ENCODE measurements at places on chromosomes 7 and 10.

GRCh38 chr7:154744256-154744860, 258.6 kb downstream of the PAXIP1 start:
- peak; percentile 96 for DNase-seq

GRCh38 chr7:52838981-52839411, 196.4 kb upstream of the POM121L12 start:
- no peak for DNase-seq

GRCh38 chr7:70439651-70440050, 692.3 kb upstream of the GALNT17 start:
- DNase-seq, result no peak

DNA sequence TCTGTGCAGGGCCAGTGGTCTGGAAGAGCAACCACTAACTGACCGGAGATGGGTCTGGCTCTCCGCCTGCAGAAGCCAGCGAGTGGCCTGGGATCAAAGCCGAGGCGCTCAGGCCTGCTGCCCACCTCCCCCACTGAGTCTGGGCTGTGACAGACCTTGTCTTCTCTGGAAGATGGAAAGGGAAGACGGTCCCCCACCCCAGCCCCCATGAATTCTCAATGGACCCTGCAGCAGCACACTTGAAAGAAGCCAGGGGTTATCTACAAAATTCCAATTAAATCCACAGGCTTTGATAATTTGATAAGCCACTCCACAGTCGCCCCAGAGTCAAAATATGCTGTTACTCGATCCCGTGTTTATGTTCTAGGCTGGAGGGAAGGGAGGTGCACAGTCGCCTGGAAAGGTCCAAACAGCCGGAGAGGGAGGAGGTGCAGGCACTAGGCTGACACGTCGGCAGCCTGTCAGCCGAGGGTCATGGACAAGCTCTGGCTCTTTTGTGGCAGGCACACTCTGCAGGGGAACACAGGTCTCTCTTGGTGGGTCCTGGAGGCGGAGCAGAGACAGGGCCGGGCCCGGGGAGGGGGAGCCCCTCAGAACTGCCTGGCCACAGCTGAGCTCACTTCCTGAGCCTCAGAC, 134.9 kb downstream of the SH3PXD2A start:
- DNase-seq, result no peak

GRCh38 chr7:101085162-101085964, at the start of gene TRIM56:
Gene TRIM56 (plus strand): TSS chr7:101085481. CDS start chr7:101087313, 1,832 bp downstream.
- DNase-seq, result peak; percentile 91

GRCh38 chr7:103773726-103774125, 215.7 kb downstream of the RELN start:
- no peak for DNase-seq

GRCh38 chr10:3312403-3312940, 139.9 kb upstream of the PITRM1 start:
- no peak for DNase-seq

GRCh38 chr7:158933468-158934139, 77.2 kb downstream of the DYNC2I1 start:
- no peak for DNase-seq

DNA sequence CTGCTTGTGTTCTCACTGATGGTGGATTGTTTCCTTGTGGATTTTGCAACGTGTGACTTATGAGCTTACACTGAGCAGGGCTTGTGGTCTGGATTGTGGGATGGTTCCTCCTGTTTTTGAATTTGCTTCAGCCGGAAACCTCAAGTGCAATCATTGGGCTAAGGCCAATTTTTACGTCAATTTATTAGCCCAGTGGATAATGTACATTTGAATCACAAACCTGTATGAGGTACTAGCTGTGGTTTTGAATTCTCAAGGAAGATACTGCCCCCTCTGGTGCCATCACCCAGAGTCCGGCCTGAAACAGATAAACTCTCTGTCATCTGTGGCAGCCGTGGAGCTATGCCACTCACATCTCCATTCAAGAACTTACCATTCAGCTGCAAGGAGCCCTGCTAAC, 7.3 kb upstream of the ZNF777 start:
- no peak for DNase-seq

DNA sequence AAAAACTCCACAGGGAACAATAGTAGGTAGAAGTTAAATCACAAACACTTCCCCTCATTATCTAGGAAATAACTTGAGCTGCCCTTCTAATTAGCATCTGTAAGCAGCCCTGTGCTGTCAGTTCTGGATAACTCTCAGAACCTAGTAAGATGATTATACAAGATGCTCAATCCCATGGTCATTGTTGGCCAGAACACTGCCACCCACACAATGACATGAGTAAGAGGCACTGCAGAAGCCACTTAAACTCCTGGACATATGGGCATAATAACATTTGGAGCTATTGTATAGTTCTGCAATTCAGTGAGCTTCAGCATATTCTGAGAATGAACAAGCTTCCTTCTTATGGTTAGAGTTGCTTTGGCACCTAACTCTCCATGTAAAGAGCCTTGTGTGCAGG, 153.8 kb downstream of the PLPP4 start:
- DNase-seq, result no peak

GRCh38 chr10:128875030-128875744, 591.9 kb upstream of the MGMT start:
- peak; percentile 6 for DNase-seq

DNA sequence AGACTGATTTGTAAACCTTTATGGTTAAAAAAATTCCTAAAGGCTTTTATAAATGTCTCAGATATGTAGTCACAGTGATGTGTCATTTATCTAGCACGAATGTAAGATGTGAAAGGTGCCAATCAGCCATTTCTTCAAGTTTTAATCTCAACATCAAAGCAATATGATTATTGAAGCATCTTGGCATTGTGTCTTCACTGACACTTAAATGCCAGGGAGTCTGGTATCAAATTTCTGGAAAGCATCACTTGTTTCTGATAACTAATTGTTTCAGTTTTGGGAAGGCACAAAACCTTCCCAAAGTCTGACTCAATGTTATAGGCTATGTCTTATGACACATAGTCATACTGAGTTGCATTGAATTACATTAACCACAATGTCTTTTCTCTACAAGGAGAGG, 492.0 kb upstream of the CNTNAP2 start:
- no peak for DNase-seq

GRCh38 chr7:22295402-22296264, 61.3 kb downstream of the RAPGEF5 start:
- DNase-seq, result no peak

- DNase-seq, result peak; percentile 26
These were observed 2.4 kb upstream of the GRID1 start for GRCh38 chr10:86368987-86369386.

DNA sequence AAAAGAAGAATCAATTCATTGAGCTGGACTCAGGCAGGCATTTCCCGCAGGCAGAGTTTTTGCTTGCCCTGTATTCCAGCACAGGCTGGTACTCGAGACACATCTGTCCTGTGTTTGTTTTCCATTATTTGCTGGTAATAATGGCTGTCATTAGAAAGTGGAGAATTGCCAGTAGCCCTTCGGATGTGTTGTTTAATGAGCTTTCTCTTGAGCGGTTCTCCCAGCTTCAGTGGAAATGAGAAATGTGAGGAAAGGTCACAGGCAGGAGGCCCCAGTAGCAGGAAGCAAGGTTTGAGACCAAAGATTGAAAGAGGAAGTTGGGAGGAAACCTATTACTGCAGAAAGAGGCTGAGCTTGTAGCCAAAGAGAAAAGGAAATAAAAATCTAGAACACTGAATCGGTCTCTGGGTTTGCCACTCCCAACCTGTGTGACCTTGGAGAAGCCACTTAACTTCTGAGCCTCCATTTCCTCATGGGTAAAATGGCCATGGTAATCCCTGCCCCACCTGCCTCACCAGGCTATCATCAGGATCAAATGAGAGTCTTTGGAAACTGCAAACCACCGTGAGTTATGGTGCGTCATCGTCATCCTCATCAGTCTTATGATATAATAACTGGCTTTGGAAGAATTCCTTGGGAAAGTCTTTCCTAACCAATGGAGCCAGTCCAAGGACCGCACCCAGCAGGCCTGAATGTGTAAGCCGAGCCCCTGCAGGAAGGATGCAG, 67.7 kb downstream of the TACR2 start:
- no peak for DNase-seq

DNA sequence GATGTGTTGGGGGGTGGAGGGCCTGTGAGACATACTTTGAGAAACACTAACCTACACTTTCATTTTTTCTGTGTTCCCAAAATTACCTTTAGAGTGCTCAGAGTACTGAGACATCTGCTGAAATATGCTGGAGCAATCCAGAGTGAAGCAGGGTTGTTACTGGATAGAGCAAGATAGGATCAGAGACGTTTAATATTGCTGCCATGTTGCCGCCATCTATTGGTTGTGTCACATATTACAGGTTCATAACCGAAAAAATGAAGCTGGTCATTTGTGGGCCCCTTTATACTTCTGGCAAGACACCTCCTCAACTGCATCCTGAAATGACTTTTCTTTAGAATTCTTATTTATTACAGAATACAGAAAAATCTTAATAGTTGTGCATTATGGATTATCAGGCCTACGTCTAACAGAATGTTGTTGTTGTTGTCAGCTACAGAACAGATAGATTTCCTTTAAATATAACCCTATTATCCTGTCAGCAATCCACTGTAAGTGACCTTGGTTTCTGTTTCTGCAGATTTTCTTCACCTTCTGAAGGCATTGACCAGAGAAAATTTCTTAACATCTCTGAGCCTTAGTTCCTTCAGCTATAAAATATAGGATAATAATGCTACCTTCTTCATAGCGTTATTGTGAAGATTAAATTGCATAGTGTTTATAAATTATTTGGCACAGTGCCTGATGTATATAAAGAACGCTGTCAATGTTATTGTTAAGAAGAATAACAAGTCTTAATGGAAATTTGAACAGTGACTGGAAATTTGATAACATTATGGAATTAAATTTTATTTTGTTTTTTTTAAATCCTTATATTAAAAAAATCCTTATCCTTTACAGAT, 16.2 kb upstream of the DLD start:
- DNase-seq, result peak; percentile 65

- peak; percentile 56 for DNase-seq
These were observed 477.7 kb downstream of the TNS3 start for GRCh38 chr7:47104206-47104549.

- DNase-seq, result no peak
These were observed 15.3 kb downstream of the ABLIM1 start for GRCh38 chr10:114642729-114643128.

DNA sequence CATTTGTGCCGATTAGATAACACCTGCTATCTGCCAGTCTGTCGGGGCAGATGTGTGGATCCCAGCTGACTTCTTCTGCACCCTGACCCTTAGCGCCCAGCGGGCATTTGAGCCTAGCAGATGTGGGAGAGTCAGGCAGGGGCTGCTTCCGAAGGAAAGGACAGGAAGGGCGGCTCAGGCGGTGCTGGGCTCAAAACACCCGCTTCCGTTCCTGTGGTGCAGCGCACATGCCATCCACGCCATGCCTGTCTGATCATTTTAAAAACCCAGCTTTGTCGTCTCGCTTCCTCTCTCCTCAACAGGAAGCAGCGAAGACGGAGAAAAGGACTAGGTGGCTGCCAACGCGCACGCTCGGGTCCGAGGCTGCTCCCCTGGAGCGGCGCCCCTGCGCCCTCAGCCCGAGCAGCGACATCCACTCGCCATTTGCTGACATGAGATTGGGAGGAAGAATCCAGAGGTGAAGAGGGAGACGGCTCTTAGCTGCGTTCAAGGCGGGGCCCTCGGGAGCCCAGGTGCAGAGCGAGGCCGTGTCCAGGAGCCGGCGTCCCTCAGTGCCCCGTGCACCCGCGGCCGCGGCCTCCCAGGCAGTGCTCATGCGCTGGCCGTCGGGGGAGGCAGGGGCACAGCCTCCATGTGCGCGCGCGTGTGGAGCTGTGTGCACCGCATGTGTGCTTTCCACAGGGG, 5.9 kb upstream of the BHLHA15 start:
- no peak for DNase-seq

DNA sequence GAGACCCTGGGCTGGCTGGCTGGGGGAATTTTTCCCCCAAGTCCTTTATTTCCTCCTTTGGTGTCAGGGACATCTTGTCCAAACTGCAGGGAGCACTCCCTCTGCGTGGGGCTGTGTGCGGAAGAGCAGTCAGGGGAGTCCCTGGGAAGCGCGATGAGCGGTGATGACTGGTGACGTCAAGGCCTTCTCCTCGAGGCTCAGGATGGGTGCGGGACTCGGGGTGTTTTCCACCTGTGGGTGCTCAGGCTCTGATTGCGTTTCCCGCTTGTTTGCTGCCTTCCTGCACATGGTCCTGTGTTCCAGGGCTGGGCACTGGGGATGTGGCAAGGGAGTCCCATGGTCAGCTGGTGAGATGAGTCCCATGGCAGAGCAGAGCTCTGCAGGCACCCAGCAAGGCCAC, 101.2 kb downstream of the DOCK1 start:
- no peak for DNase-seq

DNA sequence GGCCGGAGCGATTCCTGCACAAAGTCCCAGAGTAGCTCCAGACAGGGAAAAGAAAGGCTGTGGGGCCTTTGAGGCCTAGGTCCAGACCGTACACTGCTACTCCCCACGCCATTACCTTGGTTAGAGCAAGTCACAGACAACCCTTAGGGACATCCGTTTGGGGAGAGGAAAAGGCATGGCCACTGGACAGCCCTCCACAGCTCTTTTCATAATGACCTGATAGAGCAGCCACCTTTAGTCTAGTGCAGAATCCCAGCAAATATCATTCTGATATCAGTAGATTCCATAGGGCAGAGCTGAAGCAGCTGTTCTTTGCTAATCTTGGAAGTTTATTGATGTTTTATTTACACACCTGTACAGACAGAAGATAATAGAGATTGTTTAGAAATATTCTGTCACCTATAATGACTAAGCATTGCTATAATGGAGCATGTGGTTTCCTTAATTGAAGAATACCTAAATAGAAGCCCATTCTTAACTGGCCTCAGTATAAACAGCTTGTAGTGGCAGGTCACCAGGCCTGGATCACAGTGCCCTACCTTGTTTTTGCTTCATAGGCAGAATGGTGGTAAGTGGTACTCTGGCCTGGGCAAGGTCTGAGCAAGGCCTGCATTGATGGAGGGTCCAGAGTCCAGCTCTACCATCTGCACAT, 27.9 kb downstream of the OGDH start:
- no peak for DNase-seq

GRCh38 chr7:151659219-151659618, 139.5 kb upstream of the RHEB start:
- DNase-seq, result peak; percentile 43

GRCh38 chr7:30038196-30038980, 10.2 kb downstream of the PLEKHA8 start:
- DNase-seq, result no peak

DNA sequence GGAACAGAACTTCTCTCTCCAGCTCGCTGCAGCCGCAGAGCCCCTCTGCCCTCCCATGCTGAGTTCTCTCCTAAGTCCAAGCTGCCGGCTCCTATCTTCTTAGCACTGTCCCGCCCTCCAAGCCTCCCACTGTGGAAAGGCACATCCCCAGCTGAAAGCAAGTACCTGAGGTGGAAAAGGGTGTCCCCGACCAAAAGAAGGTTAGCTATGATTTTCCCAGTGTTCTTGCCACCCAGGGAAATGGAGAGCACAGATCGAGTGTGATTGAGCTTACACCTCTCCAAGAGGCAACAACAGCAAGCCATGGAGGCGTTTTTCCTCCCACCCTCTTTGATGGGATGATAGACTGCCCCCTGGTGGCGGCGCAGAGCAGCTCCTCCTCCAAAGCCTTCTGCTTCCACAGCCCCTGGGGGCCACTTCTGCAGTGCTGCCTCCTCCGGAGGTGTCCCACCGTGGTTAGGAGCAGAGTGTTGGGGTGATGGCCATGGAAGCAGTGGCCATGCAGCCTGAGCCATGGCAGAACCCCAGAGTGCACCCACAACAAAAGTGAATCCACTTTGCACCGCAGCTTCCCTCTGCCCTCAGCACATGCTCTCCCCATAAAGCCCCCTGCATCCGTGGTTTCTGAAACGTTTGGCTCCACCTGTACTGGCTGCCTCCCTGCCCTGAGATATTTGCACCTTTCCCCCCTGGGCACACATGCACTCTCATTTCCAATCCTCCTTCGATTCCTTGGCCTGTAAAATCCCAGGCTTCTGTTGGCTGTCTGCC, 143.1 kb upstream of the STK17A start:
- peak; percentile 87 for DNase-seq
